Left renal cortex interstitium (tissue), 4 donors: ENCODE measurements at places on chromosomes 4 and X. TPM values are rescaled to one million over a fixed set of nuclear protein-coding genes. Genes with fewer than 3 reads are reported as not detected.

DNA sequence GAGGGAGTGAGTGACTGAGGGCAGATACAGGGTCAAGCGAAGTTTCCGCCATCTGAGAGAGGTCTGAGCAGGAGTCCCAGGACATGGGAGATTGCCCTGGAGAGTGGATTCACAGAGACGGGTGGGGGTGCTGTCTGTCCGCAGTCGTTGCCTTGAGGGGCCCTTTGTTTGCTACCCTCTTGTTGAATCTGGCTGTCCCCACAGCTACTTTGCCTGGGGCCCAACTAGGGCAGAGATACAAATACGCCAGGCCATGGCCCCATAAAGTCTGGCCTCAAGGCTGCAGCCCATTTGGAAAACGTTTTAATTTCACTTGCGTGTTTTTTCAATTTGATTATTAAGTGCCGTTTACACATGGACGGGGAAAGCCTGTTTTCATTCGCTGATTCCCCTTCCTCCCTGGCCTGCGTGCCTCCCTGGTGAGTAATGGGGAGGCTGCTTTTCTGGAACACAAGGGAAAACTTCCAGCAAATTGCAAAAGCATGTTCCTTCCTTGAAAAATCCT is 134.4 kb downstream of the SMIM20 start:
- no peak for DNase-seq

GRCh38 chrX:129493643-129494042 is 29.6 kb downstream of the SMARCA1 start:
- DNase-seq: no peak

DNA sequence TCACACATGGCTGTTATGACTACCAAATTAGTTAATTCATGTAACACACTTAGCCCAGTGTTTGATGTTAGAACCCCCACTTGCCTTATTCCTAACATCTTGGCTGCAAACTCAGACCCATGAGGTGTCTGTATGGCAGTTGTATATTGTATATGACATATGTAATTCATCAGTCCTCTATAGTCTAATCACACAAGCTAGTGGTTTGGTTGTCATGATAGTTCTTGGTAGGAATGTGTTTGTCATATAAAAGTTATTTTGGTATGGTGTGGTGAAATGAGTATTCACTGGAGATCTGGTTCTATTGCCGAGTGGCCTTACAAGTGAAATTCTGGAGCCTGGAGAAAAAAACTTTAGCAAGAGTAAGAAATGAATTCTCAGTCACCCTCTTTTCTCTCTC is 149.2 kb downstream of the AWAT2 start:
- DNase-seq: no peak

Gene ARHGAP24
- polyA plus RNA-seq: 133 TPM

Gene MAP7D2
- 5.1 TPM for polyA plus RNA-seq

Gene SYNPO2
- polyA plus RNA-seq: 21.4 TPM

- DNase-seq: no peak
These were observed 186.4 kb upstream of the NDST3 start for GRCh38 chr4:117847849-117848248.

Gene UNC5C
- polyA plus RNA-seq: 37.0 TPM

Gene MAGEC1
- polyA plus RNA-seq: not detected
